ENCODE measurements at places on chromosomes 5 and 9. TPM values are rescaled to one million over a fixed set of nuclear protein-coding genes. Genes with fewer than 3 reads are reported as not detected.

GRCh38 chr9:7342229-7342628, 457.3 kb downstream of the DMAC1 start:
- no peak for DNase-seq

GRCh38 chr5:165624166-165624946, 2118.9 kb downstream of the MAT2B start:
- DNase-seq, result no peak

DNA sequence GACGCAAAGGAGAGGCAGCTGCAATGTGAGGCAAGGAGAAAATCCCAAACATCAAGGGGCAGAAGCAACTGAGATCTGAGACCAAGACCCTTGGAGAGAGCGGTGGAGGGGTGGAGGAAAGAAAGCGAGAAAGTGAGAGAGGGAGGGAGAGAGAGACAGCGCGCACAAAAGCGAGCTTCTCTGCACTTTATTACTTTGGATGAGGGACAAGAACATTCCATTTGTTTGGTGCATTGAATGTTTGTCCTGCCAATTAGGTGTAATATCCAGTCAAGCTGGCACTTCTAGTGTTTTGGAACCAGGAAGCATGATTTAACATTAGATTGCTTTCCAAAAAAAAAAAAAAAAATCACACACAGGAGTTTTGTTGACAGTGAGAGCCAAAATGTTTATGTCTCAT, 1.4 kb downstream of the CAST start:
- no peak for DNase-seq

DNA sequence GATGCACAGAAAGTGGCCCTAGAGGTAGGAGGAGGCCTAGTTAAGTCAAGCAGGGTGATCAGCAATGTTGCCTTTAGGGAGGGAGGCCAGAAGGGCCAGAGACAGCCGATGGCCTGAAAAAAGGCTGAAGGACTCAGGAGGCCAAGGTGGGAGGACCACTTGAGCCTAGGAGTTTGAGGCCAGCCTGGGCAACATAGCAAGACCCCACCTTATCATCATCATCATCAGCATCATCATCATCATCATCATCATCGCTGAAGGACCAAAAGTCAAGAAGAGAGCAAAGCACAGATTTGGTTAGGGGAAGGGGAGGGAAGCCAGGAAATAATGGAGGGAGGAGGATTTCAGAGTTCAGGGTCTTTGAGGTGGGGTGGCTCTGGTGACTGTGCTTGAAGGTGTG, 74.3 kb downstream of the RALGPS1 start:
- DNase-seq, result no peak

GRCh38 chr9:36991516-36992134, 42.4 kb downstream of the PAX5 start:
- DNase-seq, result peak; percentile 24

DNA sequence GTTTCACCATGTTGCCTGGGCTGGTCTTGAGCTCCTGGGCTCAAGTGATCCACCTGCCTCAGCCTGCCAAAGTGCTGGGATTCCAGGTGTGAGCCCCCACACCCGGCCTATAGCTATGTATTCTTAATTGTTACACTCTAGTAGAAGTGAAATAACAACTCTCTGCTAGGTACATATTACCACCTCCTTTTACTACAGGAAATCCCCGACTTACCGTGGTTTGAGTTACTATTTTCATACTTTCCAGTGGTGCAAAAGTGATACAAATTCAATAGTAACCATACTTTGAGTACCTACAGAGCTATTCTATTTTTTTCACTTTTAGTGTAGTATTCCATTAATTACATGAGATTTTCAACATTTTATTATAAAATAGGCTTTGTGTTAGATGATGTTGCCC, 719 bp downstream of the ARL14EPL start:
- no peak for DNase-seq

GRCh38 chr9:136310273-136311030, 6.6 kb upstream of the CCDC187 start:
- no peak for DNase-seq

DNA sequence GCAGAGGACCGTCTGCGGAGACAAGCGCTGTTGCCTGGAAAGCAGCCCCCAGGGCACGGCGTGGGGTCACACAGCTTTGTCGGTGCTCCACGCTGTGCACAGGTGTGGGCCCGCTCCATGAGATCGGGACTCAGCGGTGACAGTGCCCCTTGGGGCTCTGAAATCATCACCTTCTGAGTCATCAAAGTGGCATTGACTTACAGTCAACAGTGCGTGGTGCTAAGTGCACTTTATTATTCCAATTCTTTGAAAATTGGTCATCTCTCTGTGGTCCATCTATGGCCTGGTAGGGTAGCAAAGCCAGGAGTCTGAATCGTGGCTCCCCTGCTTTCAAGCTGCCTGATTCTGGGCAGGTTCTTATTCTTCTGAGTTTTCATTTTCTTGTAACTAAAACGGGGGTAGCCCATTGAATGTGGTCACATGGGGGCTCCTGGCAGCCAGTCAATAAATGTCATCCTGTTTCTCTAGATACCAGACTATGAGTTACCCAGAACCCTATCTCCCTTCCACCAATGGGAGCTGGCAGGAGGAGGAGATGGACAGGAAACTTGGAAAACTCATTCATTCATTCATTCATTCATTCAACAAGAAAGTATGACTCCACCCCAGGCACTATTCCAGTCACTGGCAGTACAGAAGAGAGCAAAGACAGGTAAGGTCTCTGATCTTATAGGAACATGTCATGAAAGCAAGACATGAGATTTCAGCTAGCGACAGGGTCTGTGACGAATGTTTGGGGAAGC, 20.3 kb upstream of the UNC5A start:
- no peak for DNase-seq

DNA sequence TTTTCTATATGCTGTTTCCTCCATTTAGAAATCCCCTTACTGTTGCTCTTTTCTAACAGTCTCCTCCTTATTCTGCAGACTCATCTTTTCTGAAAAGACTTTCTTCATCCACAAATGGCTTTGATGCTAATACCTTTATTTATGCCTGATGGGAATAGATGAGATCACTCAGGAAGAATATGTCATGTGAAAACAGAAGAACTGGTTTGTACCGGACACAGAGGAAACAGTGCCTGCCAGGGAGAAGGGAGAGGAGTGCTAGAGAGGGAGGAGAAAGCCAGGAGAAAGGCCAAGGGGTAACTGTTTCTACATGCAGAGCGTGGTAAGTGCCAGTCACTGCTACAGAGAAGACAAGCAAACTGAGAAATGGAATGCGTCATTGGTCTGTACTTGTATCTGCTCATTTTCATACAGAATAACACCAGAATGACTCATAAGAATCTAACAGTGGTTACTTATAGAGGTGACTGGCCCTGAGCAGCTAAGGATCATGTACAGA, 45.9 kb upstream of the PJA2 start:
- DNase-seq, result no peak

DNA sequence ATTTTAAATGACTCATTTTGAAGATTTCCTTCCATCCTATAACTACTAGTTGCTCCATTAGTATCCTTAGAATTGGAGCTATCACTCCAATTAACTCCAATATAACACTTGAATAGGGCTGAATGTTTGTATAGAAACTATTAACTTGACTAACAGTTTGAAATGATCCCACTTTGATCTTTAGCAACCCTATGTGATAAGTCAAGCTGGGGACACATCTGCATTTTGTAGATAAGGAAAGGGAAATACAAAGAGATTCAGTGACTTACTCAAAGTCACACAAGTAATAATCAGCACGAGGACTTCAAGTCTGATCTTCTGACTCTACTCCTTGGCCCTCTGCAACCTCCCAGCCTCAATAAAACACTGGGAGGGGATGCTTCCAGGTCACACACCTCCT, 101.1 kb downstream of the TMEM215 start:
- no peak for DNase-seq

GRCh38 chr9:133835262-133835901, 97.2 kb upstream of the SARDH start:
- DNase-seq, result no peak

DNA sequence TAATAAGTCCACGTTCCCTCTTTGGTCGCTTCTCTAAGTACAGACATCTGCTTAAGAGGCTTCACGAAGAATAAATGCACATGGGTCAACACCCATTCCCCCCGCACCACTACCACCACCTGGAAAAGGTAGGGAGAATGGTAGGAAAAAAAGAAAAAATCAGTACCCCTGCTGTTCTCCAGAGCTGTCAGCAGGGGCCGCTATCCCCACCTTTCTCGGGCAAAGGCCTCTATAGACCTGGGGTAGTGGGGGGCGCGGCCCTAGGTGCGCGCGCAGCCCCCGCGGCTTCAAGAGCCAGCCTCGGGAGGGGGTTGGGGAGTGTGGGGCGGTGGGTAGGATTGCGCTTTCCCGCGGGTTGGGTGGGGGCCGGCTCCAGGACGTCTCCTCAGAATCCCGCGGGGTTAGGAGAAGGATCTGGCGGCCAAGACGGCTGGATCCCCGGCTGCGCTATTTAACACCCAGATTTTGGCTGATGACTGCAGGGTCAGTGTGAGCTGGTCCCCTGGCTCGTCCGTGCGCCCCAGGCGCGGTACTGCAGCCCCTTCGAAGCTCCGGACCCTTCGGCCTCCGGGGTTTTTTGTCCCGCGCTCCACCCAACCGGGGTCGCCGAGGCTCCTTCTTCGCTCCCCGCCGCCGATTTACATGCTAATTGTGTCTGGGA, 1.6 kb upstream of the SEMA6A start:
- DNase-seq, result peak; percentile 71

DNA sequence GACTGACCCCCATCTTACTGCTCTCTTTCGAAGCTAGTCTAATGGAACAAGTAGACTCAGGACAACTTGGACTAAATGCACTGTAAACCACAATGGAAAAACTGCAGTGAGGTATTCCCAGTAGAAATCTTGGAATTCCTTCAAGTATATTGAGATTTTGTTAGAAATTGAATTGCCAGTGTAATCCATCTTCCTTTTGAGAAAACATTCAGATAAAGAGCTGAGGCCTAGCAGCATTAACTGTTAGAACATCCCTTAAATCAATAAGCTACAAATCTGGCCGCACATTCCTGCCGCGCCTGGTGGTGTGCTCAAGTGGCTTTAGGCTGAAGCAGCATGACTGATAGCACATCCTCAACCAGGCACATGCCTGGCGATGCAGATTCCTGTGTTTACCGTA, 29.3 kb downstream of the PPIC start:
- DNase-seq, result no peak

DNA sequence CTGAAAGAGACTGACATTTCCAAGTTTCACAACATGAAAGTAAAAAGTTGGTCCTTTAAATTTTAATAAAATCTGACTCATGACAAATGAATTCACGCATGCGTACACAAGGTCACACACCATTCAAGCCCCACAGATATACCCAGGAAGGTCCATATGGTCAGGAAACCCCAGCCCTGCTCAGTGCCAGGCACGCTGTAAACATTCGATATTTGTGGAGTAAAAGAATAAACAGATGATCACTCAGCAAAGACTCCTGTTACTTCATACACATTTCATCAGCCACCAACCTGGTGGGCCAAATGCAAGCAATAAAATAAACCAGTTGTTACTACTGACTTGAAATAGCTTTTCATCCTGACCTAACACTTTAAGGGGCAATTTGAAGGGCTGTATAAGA, 158.0 kb upstream of the RETREG1 start:
- no peak for DNase-seq

DNA sequence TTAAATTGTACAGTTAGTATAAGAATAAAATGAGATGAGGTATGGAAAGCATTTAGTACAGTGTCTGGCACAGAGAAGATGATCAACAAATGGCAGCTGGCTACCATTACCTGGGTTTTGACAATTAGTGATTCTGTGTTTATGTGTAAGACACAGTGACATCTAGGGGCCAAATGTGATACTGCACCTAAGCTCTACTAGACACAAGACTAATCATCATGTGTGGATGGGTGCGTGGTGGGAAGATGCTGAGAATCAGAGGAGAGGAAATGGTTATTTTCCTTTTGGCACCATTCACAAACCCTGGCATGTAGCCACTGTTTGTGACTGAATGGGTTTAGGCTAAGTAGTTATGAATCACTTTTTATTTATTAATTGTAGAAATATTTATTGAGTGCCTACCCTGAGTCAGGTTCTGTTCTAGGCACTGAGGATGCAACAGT, 109.8 kb upstream of the TBC1D2 start:
- DNase-seq, result peak; percentile 29

GRCh38 chr9:517993-518392, 303.3 kb downstream of the DOCK8 start:
- DNase-seq, result no peak

DNA sequence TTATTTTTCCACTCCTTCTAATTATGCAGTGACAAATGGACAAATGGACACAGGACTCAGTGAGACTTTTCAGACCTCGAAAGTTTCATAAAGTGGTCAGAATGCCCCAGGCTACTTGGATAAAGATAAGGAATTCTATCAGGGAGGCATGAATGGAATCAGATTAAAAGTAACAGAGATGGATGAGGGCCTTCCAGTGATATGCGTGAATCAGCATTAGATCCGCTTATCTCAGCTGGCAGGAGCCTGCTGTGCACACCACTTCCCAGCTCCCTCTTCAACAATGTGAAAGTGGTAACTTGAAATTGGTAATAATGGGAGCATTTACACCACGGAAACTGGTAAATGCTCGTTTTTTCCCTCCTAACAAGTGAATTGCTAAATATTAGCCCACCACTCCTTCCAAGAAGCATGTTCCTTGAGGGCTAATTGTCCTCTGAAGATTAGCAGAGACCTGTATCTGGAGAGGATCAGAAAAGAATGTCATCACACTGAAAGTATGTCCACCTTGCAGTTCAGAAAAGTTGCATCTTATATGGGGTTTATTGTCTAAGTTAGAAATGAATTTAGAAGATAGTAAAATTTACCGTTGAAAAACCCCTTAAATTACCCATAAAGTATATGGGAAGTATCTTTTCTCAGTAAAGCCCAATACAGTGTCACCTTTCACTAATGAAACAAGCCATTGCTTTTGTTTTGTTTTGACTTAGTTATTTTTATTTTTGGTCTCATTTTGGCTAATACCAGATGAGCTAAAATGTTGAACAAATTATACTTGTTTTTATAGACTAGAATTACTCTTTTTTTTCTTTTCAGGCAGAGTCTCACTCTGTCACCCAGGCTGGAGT, 125.3 kb downstream of the DPYSL3 start:
- DNase-seq, result no peak

GRCh38 chr5:68950125-68950524, 143.7 kb upstream of the SLC30A5 start:
- no peak for DNase-seq

MAP3K1 gene
- total RNA-seq, result 12.6 TPM

LECT2 gene
- total RNA-seq, result not detected

IRX2 gene
- not detected for total RNA-seq

NXNL2 gene
- not detected for total RNA-seq

HK3 gene
- 1.6 TPM for total RNA-seq

IL5 gene
- total RNA-seq, result not detected

PCDHGA3 gene
- total RNA-seq, result 0.21 TPM
